GM23248 (cell line): ENCODE measurements at places on chromosomes 7 and 10.
A peak's percentile ranks its signal among the peaks of the same experiment; 100 is the strongest.

- DNase-seq, result no peak
Observed at GRCh38 chr7:6284461-6285360, 12.3 kb upstream of the CYTH3 start.

DNA sequence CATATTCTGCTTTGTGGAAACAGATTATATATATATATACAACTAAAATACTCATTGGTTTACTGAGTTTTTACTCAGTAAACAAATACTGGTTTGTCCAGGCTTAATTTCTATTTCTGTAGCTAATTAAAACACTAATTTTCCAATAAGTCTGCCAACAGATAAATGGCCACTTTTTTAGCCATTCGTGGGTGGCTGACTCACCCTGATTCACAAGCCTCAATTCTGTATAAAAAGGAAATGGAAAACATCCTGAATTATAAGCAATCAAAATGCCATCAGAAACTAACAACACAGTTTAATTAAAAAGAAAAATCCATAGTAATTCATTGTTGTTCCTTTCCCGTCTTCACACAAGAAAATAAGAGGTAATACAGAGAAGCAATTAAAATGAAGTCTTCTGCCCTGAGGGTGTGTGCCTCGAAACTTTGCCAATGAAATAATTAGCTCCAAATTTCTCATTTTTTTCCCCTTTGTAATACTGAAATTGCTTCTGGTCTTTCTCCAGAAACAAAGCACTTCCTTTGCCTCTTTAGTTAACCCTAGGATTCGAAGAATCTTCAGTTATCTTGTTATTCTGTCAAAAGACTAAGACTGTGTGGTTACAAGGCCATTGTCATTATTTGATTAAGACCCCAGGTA is 118.7 kb upstream of the PTN start:
- peak; percentile 83 for DNase-seq

DNA sequence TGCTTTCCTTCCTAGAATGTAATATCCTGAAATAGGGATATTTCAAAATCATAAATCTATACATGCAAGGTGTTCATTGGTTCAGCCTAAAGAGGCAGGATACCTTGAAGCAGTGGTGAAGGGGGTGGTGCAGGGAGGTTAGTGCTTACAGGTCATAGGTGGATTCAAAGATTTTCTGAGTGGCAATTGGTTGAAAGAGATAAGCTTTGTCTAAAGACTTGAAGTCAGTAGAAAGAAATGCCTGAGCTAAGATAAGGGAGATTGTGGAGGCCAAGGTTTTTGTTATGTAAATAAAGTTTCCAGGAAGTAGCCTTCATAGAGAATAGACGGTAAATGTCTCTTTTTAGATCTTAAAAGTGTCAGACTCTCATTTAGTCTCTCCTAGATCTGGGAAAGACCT is 741.2 kb upstream of the ZWINT start:
- DNase-seq, result no peak

GRCh38 chr7:64642875-64643274 is 23.1 kb upstream of the ZNF107 start:
- no peak for DNase-seq

DNA sequence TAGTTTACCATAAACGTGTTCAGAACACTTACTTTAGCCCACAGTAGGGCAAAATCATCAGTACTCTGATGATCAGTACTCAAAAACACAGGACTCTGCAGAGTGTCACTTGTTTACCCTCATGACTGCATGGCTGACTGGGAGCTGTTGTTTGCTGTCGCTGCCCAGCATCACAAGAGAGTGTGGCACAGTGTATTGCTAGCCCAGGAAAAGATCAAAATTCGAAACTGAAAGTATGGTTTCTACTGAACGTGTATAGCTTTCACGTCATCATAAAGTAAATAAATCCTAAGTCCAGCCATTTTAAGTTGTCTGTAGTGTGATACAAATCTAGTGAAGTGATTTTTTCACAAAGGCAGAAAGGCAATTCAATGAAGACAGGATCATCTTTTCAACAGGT is 184.6 kb downstream of the RAMP3 start:
- no peak for DNase-seq

- DNase-seq, result peak; percentile 83
Observed at GRCh38 chr7:96321031-96321657, 754 bp downstream of the SLC25A13 start.

- DNase-seq, result no peak
Observed at GRCh38 chr10:125757742-125758141, 17.9 kb downstream of the MMP21 start.

- DNase-seq, result peak; percentile 52
Observed at GRCh38 chr10:132962623-132963429, 20.5 kb upstream of the CFAP46 start.

DNA sequence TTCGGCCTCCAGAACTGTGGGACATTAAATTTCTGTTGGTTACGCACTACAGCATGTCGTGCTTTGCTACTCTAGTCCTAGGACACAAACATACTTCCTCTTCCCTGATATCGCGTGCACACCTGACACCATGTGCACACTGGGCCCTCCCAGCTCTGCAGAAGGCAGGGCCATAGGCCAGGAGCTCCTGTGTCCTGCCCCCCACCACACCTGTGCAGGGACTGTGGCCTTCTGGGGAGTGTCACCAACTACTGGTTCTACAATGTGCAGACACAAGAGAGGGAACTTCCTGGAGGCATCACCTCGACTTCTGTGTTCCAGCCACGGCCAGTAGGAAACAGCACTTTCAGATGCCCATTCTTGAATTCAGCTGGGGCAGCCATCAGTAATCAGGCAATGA is 646.4 kb upstream of the MGMT start:
- DNase-seq, result no peak
